Left renal cortex interstitium (tissue), 4 donors: ENCODE measurements at places on chromosomes 12 and 14.

DNA sequence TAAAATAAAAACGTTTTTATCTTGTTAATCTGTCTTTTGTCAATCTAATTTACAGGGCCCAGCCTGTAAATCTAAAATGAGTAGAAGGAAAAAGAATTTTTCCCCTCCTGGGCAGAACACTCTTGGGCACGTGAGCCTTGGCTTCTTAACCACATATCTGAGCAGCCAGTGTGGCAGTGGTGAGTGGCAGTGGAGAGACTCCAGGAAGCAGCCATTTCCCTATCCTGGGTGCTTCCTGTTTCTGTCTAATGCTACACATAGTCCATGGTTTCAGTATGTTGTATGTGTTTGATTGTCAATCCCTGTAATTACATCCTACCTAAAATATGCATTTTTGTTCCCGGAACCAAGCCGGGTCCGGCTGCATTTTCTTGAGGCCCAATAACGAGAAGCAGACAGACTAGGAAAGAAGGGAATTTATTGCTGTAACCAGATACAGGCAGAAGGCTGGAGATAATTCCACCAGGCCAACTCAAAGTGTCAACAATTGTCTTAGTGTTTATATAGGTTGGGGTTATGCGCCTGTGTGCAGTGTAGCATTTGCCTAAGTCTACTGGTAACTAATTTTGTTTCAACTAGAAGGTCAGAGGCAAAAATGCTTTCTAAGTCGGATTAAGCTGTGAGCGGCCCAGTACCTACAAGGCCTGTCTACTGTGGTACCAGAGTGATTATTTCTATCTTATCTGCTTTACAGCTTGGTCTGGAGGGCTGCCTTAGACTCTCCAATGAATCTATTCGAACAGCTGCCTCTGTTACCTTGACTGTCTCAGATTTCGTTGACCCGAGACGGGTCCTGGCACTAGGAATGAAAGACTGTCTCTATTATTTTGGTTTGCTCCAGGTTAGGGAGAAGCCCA, 82.4 kb upstream of the RESF1 start:
- no peak for DNase-seq

DNA sequence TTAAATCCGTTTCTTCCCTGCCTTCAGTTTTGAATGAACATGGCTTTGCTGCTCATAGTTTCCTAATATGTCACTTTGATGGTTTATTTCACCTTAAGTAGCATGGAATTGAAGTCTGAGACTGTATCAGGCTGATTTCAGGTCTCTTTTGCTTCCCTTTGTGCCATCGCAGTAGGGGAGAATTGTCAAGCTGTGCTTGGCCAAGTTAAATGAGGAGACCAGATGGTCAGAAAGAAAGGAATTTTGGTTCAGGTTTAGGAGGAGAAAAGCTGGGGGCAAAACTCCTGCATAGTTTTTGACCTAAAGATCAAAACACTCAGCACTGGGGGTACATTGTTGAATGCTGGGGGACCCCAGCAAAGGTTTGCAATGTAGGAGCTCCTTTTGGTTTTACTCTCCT, 398.4 kb downstream of the NUAK1 start:
- DNase-seq = no peak

DNA sequence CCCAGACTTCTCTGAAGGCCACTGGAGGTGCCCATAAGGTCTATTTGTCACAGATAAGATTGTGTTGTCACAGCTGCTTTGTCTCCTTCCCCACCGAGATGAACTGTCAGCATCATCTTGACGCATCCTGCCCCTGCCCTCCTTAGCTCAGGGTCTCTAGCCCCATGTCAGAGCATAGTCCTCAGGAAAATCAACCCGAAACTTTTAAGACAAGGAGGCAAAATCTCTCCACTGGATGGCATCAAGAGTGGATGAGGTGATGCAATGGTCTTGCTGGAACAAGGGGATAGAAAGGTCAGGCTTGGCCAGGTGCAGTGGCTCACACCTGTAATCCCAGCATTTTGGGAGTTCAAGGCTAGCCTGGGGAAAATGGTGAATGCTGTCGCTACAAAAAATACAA, 8.2 kb downstream of the KRT79 start:
- no peak for DNase-seq

DNA sequence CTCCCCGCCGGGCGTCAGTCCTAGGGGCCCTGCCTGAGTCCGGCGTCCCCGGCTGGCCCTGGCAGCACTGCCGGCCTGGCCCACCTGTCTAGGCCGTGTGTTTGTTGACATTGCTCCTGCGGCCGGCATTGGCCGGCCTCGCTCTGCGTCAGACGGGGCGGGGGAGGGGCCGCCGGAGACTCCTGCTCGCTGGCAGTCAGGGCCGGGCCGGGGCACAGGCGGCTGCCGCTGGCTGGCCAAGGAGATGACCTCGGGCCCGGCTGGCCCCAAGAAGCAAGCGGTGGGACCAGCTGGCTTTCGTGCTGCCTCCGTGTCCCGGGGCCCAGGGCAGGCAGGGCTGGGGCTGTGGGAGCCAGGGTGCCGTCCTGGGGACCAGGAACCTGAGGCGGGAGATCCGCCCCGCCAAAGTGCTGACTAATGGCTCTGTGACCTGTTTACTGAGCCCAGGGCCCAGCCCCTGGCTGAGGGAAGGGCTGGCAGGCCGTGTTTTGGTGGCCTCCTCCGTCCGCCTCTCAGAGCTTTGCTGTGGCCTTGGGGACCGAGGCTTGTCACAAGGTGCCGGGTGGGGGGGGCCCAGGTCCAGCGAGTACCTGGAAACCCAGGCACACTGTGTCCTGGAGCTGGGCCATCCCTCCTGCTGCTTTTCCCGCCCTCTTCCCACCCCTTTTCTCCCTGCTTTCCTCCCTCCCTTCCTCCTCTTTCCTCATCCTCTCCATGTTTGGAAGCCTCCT, 1.8 kb downstream of the ULK1 start:
- DNase-seq = no peak
